Stimulated activated CD8-positive, alpha-beta memory T cell treated with anti-CD3 and anti-CD28 coated beads, Interleukin-7, amount 100 ng/mL, for 1 hour (primary cell): ENCODE measurements at places on chromosomes 16 and 17.

GRCh38 chr16:58366247-58367031 lies 25.8 kb upstream of the GINS3 start:
- DNase-seq, result no peak

DNA sequence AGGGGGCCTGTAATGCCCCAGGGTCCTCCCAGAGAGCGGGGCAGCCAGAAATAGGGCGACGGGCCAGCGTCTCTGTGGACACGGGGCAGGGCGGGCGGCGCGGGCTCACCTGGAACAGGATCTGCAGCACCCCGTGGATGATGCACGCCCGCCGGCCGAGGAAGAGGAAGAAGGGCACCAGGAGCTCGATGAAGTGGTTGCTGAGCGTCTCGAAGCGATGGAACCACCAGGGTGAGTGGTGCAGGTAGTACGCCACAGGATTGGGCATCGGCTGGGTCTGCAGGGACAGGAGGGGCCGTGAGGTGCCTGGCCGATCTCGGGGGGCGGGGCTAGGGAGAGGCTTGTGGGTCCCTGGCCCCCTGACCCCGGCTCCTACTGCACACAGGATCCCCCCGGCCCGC lies 78.9 kb upstream of the GNG13 start:
- no peak for DNase-seq

DNA sequence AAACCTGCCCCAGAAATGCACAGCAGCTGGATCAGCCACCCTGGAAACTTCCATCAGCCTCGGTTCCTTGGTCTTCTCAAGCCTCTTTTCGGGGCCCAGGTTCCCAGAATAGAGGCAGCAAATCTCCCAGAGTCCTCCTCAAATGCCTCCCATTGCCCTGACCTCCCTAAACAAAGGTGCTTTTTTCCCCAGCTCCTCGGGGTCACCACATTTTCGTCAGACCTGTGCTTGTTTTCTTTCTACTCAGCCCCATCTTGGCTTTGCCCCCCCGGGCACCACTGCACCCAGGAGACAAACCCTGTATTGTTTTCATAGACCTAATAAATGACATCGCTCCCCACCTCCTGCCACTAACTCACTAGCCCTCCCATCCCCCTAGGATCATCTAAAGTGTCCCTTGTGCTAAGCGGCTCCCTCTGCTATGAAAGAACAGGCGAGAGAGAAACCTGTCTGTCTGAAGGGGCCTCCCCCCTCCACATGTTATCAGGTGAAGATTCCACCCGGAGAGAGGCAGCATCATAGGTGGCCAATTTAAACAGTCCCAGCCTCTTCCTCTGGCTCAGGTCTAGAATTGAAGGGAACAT lies 451.1 kb downstream of the SOX9 start:
- no peak for DNase-seq

- DNase-seq, result no peak
These were observed 13.5 kb upstream of the TBX21 start for GRCh38 chr17:47719411-47720152.

DNA sequence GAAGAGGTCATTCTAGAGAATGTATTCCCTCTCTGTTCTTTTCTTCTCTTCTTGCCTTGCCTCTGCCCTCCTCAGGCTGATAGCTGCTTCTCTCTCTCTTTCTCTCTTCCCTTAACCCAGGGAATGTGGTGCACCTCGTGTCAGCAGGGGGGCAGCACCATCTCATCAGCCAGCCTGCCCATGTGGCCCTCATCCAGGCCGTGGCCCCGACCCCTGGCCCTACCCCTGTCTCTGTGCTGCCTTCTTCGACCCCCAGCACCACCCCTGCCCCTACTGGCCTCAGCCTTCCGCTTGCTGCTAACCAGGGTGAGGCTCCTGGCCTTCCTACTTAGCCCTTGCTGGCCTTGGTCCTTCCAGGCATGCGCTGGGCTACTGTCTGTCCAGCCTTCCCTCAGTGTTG lies 23.5 kb downstream of the SRCAP start:
- no peak for DNase-seq

- no peak for DNase-seq
These were observed 12.5 kb upstream of the CCL1 start for GRCh38 chr17:34375426-34375997.

DNA sequence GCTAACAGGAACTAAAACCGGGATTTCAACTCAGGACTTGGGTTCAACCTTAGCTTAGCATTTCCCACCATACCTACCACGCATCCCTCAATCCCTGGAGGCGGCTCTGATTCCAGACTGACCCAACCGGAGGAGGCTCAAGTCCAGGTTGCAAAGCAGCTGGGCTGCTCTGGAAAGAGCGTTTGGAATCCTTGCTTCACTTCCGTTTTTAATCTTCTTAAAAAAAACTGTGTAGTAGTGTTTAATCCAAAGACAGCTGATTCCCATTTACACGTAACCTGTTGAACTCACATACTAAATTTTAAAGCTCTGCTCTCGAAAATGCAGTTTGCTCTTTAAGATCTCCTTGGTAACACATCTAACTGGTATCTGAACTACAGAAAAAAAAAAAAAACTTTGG lies 50.0 kb downstream of the NXN start:
- no peak for DNase-seq

DNA sequence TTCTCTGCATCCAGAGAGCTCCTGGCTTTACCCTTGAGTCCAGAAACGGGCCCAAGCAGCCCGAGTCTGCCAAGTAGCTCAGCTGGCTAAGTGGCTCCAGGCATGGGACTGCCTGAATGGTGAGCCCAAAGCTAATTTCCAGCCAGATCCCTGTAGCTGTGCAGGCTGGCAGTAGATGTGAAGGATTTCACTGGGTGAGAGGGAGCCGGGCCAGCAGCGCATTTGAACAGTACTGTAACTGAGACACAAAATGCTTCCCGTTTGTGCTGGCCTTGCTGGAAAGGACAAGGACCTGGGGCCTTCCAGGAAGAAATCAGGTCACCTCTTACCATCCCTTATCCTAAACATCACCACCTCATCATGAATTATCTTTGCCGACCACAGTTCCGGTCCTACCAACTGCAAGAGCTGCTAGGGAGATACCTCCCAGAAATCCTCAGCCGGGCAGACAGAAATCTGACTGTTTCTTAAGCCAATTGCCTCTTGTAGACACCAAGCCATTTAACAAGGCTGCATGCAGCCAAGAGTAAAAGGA lies 3.7 kb downstream of the TIMP2 start:
- DNase-seq, result no peak

GRCh38 chr17:80107231-80108021 lies 6.0 kb downstream of the GAA start:
- DNase-seq, result no peak

DNA sequence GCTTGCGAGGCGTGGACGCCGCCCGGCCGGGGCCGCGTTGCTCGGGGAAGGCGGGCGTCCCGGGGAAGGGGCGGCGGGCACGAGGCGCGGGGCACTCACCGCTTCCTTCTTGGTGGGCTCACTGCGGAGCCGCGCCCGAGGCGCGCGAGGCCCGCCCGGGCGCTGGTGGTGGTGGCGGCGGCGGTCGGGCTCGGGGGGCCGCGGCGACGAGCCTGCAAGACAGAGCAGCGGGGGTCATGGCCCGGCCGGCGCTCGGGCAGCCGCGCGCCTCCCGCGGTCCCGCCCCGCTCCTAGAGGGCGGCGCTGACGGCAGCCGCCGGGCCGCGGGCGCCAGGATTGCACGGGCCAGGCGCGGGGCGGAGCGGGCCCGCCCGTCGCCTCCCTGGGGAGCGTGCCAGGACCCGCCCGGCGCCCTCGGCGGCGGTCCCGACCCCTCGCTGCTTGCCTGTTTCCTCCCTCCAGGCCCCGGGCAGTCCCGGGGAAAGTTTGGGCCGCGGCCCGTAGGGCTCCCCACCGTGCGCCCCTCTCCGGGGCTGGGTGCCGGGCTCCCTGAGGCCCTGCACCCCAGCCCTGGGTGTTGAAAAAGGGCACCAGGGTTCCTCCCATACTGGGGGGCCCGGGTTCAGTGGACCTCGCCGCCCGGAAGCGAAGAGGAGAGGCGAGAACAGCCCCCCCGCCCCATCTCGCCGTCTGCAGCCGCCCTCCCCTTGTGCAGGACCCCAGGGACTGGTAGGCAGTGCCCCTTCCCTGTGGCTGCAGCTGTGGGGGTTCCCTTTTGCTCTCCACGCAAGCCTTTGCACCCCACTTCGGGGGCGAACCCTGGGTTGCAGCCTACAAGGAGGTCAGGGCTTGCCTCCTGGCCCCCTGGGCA lies at the start of gene C16orf74:
Gene C16orf74 (minus strand): TSS at position 270 of the 871 bp plus-strand sequence. CDS start 15,879 bp downstream, outside the sequence.
- no peak for DNase-seq

GRCh38 chr17:39151150-39151942 lies at the start of gene PLXDC1:
Gene PLXDC1 (minus strand): TSS chr17:39151637. CDS start chr17:39151437, 200 bp downstream.
- DNase-seq, result no peak

GRCh38 chr16:31664683-31665482 lies 137.2 kb downstream of the AHSP start:
- no peak for DNase-seq

- no peak for DNase-seq
These were observed 50.9 kb upstream of the MTSS2 start for GRCh38 chr16:70736465-70737376.

DNA sequence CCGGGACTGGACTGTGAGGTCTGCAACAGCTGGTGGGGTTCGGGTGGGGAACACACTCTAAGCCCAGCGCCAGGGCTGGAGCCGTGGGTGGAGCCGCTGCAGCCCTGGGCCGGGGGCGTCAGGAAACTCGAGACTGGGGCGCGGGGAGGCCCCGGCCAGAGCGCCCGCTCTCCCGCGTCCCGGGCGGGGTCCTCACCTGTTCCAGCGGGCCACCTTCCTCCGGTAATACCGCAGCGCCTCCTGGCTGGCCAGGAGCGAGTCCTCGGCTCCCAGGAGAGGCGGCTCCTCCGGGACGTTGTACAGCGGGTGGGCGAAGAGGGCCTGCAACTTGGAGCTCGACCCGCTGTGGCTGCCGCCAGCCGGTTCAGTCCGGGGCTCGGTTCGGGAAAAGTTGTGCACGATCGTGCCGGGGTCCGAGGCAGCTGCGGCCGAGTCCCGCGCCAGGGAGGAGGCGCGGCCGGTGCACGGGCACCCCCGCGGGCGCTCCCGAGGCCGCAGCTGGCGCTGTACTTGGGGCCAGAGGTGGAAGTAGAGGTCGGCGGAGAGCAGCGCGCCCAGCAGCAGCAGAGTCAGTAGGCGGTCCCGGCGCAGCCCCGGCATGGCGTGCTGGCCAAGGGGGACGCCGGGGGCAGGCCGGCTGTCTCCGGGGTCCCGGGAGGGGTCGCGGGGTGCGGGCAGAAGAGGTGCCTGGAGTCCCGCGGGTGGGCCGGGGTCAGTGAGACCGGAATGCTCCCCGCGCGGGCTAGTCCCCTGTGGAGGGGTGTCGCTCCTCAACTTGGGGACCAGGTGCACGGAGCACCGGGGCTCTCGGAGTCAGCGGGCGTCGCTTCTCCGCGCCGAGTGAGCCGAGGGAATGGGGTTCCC lies 868 bp downstream of the FAM20A start:
- DNase-seq, result no peak

GRCh38 chr16:87216148-87216840 lies 100.9 kb downstream of the C16orf95 start:
- no peak for DNase-seq

DNA sequence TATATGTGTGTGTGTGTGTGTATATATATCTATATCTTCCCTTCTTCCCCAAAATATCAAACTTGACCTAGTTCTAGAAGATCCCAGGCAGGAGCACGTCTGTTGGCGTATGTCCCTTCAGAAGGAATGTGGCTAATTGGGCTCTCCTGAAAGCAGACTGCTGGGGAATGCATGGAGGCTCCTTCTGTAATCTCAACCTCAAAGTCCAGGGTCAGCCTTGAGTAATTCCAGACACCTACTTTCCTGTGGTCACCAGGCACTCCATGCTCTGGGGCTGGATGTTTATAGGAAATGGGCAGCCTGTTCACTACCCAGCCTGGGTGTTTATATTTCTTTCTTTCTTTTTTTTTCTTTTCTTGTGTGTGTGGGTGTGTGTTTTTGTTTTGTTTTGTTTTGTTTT lies 13.4 kb downstream of the BCO1 start:
- no peak for DNase-seq
